ENCODE measurements at places on chromosomes 5 and 9. TPM values are rescaled to one million over a fixed set of nuclear protein-coding genes. Genes with fewer than 3 reads are reported as not detected.

Gene BASP1
- total RNA-seq: 17.0 TPM

Gene CDK7
- total RNA-seq: 15.0 TPM

DNA sequence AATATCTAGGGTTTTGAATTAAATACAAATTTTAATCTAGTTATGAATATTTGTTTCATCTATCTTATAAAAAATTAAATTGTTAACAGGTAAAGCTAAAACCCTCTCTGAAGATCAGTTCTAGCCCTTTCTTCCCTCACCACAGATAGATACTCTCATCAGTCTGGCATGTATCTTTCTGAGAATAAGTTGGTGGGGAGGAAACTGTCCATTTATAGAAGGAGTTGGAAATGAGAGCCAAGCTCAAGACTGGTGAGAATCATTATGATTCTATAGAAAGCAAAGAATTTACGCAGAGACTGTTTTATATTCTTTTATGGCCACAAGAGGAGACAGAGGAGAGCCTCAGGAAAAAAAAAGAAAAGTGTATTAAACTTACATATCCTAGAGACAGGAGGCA lies 59.0 kb downstream of the STARD4 start:
- DNase-seq: no peak

GRCh38 chr5:34742061-34742460 lies 85.9 kb downstream of the RAI14 start:
- no peak for DNase-seq

- no peak for DNase-seq
These were observed 13.7 kb downstream of the NUDT2 start for GRCh38 chr9:34343090-34343489.

DNA sequence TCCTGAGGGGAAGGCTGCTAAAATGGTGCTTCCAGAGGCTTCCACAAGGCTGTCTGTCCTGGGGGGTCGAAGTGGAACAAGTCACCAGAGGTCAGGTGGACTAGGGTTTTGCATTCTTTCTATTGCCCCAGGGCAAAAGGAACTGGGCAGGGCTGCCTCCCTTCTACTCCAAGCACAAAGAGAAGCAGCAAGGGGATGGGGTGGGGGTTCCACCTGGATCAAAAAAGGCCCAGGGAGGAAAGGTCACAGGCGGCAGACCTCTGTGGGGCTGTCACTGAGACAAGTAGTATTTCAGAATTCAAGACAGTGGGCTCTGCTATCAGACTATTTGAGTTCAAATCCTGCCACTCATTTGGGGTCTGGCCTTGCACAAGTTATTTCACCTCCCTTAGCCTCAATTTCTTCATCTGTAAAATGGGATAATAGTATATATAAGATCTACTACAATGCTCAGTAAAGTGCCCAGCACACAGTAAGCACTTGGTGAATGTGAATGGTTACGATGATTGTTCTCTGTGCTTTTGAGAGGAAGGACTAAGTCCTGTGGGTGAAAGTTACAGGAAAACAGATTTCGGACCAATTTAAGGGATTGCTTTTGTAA lies 1.9 kb upstream of the ARSI start:
- no peak for DNase-seq
